ENCODE measurements at places on chromosomes 11 and 22. TPM values are rescaled to one million over a fixed set of nuclear protein-coding genes. Genes with fewer than 3 reads are reported as not detected.

- DNase-seq: peak; percentile 38
Measured at GRCh38 chr11:45252134-45252856, 33.8 kb downstream of the SYT13 start.

- no peak for DNase-seq
Measured at GRCh38 chr11:9005087-9005486, 1.3 kb upstream of the NRIP3 start.

The GRAP2 gene
- total RNA-seq: not detected

The ART1 gene
- total RNA-seq: not detected

GRCh38 chr11:28835317-28835716 lies 727.1 kb downstream of the METTL15 start:
- DNase-seq: no peak

DNA sequence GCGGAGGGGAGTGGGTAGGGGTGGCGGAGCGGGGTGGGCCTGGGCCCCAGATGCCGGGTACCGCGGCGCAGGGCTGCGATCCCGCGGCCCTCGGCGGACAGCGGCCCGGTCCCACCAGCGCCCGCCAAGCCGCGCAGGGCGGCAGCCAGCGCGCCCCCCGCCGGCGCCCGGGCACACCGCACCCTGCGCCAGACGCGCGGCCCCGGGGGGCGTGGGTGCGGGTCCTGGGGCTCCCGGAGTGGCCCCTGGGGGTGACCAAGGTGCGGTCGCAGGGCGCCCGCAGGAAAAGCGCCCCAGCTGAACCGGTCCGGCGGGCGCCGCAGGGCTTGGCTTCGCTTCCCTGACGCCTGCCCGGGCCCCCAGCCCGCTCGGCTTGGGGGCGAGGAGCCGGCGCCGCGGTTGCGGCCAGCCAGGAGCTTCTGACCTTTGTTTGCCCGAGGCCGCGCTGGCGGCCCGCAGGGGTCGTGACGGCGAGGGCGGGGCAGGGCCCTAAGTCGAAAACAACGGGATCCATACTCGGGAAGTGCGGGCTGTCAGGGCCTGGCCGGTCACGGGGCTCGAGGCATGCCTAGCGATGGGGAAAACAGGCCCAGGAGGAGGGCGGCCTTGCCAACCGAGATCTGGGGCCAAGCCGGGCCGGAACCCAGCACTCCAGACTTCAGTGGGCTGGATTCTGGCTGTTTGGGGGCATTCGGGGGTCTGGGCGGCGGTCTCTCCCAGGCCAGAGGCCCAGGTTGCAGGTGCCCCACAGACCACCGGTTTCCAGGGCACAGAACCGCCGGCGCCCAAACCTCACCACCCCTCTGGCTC lies 581 bp upstream of the AP5B1 start:
- no peak for DNase-seq

- no peak for DNase-seq
Measured at GRCh38 chr11:96899971-96900370, 510.2 kb downstream of the JRKL start.

The P2RX6 gene
- total RNA-seq: 2.7 TPM

- no peak for DNase-seq
Measured at GRCh38 chr11:19459240-19459639, 218.5 kb upstream of the E2F8 start.

The SLC7A4 gene
- not detected for total RNA-seq

- DNase-seq: no peak
Measured at GRCh38 chr11:116928102-116928777, 90.8 kb upstream of the APOA1 start.

DNA sequence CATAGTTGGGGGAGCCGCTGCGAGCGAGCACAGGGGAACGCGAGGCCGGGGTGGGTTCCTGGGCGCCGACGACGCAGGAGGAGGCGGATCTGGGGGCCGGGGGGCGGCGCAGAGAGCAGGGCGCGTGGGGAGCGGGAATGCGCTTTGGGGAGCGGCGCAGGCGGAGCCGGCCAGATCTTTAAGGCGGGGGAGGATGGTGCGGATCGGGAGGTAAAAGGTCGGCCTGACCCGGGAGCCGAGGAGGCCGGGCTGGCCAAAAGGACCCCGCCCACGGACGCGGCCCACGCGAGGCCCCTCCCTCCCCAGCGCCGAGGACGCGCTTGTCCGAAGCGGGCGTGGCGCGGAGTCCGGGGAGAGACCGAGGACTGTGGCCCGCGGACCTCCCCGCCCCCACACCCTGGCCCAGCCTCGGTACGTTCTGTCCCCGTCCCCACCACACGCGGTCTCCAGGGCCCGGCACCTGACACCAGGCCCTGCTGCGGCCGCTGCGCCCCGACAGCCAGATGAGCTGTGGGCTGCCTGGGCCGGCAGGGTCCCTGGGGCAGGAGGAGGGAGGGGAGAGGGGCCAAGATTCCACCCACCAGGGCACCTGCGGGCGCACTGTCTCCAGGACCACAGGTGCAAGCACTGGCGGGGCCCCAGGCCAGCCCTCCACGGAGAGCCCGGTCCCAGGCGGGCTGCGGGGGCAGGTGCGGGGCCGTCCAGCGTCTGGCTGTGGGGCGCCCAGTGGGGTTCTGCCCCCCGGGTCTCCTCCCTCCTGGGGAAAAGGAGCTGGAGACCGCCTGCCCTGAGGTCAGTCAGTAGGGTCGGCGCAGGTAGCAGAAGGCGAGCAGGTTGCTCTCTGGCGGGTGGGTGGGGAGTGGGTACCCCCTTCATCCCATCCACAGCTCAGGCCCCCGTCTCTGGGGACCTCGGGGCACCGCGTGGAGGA lies 10.9 kb downstream of the PIM3 start:
- peak; percentile 74 for DNase-seq

The POU2F3 gene
- total RNA-seq: 2.3 TPM

Data from PC-9 (cell line).